ENCODE measurements at places on chromosomes 6 and 20.

DNA sequence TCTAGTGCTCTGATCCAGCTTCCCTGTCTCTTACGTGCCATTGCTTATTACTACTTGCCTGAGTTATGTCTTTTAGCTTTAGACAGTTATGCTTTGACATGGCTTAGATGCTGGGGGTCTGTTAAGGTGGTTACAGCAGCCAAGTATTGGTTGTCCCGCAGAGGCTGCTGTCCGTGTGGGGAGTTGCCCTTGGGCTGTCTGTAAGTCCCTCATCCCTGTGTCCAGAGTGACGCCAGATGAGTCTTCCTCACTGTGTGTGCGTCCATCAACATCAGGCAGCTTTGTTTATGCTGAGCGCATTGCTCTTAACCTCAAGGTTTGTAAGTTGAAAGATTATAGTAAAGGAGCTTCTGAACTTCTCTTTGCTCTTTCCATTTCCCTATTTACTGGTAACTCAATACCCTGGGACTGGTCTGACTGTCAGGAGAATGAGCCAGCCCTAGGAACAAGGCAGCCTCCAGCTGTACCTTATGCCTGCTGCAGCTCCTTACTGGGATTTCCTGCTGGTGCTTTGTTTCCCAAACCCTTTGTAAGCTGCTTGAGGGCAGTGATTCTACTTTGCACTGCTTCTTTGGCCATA, 7.2 kb downstream of the FAM120B start:
- DNase-seq = no peak

DNA sequence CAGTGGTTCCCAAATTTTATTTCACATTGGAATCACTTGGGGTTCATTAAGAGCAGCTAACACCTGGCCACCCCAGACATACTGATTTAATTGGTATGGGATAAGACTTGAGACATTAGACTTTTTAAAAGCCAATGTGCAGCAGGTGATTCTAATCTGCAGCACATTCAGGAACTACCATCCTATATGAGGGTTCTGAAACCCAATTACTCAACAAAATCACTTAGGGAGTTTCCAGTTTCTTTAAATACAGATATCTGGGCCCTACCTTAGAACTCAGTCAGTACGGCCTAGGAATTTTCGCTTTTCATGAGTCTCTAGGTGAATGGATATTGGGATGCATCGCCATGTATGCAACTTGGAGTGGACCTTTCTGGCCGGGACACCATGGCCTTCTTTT, 24.0 kb upstream of the L3MBTL3 start:
- DNase-seq = no peak

GRCh38 chr6:167137081-167137480, 14.2 kb downstream of the CCR6 start:
- DNase-seq = no peak

GRCh38 chr6:12935637-12936036, 219.1 kb downstream of the PHACTR1 start:
- no peak for DNase-seq

DNA sequence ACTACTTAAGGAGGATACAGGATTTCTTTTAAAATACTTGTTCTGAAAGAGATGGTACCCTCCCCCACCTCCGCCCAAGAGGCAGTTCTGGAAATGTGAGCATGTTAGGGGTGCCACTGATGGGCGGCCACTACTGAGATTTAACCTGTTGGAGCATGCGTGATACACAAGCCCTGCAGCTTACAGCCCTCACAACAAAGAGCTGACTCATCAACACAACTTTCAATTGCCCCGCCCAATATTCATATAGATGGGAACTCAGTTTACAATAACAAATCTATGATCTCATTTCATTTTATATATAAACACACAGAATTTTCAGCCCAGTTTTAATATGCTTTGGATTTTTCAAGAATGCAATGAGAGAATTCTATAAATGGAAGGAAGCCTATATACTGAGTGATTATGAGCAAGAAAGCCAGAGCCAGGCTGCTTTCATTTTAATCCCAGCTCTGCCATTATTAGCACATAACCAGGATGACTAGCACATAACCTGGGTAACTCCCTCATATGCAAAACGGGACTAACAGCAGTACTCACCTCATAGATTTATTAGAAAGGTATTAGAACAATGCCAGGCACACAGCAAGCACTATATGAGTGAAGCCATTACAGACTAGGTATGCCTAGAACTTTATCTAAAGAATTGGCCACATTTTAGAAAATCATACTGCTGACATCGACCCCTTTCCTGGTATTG, 45.6 kb upstream of the IPCEF1 start:
- no peak for DNase-seq

DNA sequence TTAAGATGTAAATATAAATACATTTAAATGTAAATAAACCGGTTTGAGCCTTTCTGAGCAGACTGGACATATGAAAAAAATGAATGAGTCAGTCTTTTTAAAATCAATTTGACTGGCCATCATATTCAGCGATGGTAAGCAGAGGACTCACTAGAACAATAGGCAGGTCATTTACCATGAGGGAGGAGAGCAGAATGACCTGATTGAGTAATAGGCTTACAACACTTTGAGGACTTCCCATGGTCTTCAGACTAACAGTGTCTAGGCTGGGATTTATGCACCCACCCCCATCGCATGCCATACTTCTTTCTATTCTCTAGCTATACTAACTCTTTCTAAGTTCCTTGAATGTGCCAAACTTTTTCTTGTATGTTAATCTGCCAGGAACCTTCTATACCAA, 241.9 kb upstream of the RAB32 start:
- no peak for DNase-seq

DNA sequence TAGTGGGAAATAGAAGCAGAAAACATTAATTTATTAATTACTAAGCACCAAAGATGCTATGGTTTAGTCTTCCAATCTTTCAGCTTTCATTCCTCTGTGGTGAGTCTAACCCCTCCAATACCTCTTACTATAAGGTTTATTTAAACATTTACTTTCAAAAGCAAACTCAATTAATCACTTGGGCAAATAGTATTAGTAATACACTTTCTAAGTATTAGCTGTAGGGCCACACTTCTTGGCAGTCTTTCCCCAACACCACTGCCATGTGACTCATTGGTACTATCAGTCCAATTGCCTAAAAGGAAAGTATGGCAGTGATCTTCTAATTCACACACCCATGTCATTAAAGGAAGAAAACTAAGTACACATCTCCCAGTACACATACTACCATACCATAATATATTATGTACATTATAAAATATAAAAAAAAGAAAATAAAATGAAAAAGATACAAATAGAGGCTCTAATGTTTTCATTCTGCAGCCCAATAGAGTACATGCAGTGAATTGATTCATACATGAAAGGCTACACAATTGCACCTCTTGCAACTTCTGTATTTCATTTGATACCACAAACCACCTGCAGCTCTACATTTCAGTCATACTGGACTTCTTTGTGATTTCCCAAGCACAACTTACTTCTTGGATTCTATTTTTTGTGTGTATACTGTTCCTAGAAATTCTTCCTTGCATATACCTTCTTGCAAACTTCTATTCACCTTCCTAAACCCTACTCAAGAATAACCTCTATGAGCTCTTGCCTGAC, 218.6 kb downstream of the PKHD1 start:
- DNase-seq = no peak

GRCh38 chr6:12238219-12238618, 51.9 kb upstream of the EDN1 start:
- no peak for DNase-seq

- DNase-seq = no peak
Measured at GRCh38 chr6:82842721-82843120, 222.9 kb downstream of the UBE3D start.

- no peak for DNase-seq
Measured at GRCh38 chr6:118895261-118895560, 1.3 kb downstream of the ASF1A start.

DNA sequence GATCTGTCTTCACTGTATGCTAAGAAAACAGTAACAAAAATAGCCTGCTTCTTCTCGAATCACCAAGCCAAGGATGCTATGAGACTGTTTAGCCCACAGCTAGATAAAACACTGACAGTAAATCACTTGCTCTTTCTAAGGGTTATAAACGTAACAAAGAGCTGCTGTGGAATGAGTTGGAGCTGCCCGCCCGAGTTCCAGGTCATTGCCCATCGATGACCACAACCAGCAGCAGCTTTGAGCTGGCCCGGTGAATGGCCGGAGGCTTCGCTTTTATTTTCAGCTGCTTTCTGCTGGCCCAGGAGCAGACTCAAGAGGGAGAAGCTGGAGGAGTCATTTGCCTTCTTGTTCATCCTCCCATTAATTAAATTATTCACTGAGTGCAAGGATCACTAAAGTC, 82.2 kb upstream of the CDH4 start:
- no peak for DNase-seq

DNA sequence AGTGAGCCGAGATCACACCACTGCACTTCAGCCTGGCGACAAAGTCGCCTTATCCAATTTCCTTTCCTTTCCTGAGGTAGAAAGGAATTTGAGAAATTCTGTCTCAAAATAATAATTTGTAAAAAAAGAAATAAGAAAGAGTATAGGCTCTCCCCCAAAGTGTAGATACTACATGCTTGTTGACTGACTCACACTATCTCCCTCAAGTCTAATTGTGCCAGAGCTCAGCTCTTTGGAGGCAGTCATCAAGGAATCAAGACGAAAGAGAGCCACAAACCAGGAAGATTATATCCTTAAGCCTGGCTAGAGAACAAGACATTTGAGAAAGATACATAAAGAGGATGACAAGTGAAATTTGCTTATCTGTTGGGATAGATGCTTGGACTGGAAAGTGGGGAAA, 3.7 kb upstream of the FKBPL start:
- DNase-seq = no peak

- no peak for DNase-seq
Measured at GRCh38 chr20:36197271-36197670, 39.0 kb upstream of the AAR2 start.

DNA sequence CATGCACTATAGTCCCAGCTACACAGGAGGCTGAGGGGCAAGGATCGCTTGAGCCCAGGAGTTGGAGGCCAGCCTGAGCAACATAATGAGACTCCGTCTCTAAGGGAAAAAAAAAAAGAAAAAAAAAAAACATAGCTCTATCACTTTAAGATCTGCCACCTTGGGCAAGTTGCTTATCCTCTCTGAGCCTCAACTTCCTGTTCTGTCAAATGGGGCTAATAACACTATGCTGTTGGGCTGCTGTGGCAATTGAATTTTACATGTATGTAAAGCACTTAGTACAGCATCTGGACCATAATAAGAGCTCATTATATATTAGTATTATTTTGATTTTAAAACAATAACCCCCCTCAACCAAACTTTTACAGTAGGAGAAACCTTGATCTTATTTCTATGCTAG, 141.5 kb downstream of the ATXN1 start:
- no peak for DNase-seq

DNA sequence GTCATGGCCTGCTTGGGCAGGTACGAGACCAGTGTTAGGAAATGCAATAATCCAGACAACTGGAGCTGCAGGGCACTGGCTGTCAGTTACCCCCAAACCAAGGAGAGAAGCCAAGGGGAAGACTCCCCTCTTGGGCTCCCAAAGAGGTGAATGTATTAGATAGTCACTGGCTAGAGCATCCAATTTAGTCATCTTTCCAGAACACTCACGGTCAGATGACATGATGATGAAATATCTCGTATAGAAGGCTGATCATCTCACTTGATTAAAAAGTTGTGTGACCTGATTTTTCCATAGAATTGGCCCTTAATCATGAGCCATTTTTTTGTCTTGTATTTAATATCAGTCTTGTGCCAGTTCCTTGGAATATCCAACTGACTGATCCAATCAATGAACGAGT, 40.7 kb downstream of the SLC22A3 start:
- no peak for DNase-seq

DNA sequence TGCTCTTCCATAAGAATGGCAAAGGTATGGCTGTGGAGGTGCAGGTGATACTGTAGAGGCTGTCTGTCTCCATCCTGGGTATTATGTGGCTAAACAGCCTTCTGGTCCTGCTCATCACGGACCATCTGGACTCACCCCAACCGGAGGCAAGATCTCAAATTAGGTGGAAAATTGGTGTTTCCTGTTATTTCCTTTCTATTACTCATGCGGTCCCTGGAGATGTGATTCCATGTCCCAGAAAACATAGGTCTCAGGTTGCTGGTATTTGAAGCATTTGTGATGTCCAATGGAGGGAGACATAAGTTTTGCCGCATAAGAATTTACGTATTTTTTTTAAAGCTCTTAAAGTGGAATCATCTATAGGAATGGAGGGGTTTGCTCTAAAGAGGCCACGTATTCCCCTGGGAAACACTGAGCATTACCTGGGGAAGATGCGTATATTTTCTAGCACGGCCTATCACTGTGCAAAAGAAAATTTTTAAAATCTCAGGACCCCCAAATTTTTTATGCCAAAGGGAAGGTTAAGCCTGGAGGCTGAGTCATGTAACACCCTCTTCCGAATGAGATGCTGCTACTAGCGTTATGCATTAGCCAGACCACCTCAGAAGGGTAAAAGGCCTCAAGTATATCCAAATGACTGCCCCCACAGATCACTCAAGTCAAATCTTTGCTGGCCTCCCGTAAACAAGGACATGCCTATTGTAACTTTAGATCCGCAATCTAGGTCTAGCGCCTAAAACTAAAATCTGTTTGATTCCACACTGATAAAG, 22.4 kb upstream of the PBOV1 start:
- no peak for DNase-seq

- DNase-seq = peak; percentile 38
Measured at GRCh38 chr6:108942556-108943492, 94.6 kb downstream of the ARMC2 start.

DNA sequence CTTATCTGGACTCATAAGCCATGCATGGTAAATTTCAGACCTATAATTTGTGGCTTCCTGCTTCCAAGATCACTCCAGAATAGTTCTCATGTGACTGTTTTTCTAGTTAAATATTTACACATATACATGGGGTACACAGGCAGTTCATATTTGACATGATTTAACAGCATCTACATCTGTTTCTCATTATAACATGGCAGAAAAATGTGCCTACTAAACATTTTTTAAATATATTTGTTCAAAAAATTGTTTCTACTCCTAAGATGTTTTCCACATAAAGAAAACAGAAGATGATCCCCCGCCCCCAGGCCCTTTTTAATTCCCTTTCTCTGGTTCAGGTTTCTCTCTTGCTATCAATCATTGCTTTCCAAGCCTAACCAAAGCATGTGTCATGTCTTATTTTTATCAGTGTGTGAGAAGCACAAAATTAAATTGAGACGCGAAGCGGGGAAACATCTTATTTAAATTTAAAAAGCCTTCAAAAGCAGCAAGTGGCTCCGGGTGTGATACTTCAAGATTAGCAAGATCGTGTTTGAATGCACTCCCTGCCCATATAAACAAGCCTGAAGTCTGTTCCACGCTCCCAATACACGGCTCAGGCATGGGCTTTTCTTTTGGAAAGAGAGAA, 37.3 kb downstream of the IPCEF1 start:
- no peak for DNase-seq
